ENCODE measurements at places on chromosomes 6 and 20.
A peak's percentile ranks its signal among the peaks of the same experiment; 100 is the strongest.

DNA sequence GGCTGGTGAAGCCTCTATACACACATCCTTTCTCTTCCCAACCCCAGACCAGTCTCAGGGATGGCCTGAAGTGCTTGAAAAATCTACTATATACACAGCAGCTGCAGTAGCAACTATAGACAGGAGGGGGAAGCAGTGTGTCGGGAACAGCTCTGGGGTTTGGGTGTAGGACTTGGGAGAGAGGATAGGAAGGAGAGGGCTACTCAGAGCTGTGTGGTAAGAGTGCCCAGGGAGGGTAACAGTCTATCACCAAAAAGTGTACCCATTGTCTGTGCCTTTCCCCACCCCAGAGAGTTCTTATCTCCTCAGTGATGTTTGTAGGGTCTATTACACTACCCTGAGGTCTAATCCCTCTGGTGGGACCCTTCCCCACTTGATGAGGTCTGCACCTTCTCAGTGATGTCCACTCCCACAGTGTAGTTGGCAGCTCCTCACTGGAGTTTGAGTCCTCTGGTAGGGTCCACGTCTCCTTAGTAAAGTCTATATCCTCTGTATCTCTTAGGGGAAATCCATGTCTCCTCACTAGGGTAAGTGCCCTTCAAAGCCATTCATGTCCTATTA lies 1.5 kb upstream of the GGT7 start:
- DNase-seq = peak; percentile 99

GRCh38 chr20:31708736-31709534 lies 13.7 kb downstream of the BCL2L1 start:
- DNase-seq = no peak

DNA sequence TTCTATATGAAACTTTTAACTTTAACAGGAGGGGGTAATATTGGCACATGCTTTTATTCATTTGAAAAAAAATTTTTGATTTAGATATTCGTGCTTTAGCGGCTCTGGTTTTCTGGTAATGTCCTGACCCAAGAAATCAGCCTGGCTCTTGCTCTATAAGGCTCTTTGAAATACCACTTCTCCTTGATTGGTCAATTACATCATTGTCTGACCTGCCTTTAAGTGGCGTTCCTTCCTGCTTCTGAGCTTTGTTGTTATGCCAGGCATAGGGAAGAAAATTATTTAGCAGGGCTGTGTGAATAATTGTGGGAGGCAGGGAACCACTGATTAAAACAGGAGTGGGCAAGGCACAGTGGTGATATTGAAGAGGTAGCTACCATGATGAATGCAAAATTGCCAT lies 3.9 kb downstream of the RNF144B start:
- no peak for DNase-seq

- no peak for DNase-seq
Measured at GRCh38 chr6:128068119-128068479, 167.2 kb upstream of the THEMIS start.

DNA sequence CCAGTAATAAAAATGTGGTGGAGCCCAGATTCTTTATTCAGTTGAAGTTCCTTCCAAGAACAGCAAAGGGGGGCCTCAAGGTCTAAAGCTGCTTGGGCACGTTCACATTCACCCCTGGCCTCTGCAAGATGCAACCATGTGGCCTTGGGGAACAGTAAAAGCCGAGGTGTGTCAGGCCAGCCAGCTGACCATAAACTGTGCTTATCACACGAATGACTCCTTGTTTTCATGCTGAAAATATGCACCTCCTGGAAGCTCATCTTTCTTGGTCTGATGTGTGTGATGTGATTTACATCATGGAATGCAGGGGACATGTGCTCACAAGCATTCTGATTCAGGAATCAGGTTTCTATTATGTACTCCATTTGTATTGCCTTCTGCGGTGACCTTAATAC lies 211.6 kb upstream of the MARCKS start:
- no peak for DNase-seq

- DNase-seq = peak; percentile 38
Measured at GRCh38 chr20:50980851-50981713, 22.5 kb downstream of the MOCS3 start.

- no peak for DNase-seq
Measured at GRCh38 chr6:134410541-134410940, 92.6 kb upstream of the SGK1 start.

GRCh38 chr6:10146715-10147451 lies 268.0 kb downstream of the TFAP2A start:
- peak; percentile 61 for DNase-seq

DNA sequence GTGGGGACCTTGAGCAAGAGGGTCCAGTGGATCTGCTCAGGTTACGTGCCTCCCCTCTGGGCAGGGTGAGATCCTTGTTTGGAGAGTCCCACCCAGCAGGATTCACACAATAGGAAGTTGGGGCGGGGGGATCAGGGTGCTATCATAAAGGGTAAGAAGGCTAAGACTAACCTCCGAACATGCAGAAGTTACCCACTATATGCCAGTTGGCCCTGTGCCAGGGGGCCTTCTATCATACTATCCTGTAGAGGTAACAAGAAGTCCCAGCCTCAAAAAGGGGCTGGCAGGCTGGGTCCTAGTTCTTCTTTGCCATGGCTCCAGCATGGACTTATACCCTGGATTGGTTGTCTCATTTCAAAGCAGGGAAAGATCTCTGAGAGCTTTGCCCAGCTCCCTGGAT lies 94.1 kb downstream of the CDH26 start:
- DNase-seq = no peak

- DNase-seq = no peak
Measured at GRCh38 chr6:30315156-30315555, 11.6 kb upstream of the TRIM39 start.

GRCh38 chr6:45959534-45960145 lies 56.0 kb downstream of the CLIC5 start:
- no peak for DNase-seq

GRCh38 chr6:119672725-119673124 lies 323.2 kb upstream of the MAN1A1 start:
- no peak for DNase-seq

DNA sequence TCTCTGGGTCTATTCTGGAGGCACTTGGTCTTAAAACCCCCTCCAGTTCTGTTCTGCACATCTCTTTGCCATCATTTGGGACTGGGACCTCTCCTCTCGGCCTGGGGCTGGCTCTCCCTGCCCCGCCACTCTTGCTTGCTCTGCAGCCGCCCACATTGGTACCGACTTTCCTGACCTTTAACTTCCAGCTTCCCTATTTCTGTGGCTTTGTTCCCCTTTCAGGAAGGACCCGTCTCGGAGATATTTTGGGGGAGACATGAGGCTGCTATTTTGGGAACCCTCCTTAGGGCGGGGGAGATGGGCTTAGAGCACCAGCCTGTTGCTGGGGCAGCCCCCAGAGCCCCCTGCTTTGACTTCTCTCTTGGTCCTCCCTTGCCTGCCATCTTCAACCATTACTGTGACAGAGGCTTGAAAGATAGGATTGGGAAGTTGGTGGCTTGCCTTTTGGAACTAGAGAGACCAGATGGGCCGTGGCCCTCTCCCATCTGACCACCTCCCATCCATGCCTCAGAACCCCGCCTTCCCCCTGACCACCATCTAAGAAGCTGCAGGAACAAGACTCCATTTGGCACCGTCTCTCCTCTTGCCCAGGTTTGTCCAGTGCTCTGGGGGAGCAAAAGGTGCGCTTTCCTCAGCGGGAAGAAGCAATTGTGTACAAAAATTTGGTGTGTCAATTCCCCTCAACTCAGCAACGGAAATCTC lies 914 bp downstream of the TREM2 start:
- DNase-seq = no peak

- DNase-seq = no peak
Measured at GRCh38 chr20:41526327-41526726, 91.8 kb downstream of the CHD6 start.

DNA sequence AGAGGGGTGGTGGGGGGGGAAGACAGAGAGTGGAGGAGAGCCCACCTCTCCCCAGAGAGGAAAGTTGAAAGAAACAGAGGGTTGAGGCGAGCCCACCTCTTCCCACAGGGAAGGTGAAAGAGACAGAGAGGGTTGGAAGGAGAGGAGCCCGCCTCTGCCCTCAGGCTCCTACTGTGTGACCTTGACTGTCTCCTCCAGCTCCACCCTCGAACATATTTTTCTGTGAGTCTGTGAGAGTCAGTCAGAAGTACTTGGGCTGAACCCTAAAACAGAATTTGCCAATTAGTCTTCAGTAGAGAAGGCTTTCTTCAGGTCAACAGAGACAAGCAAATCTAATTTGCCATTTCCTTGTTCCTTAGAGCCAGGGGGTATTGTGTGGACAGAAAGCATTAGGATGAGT lies 153.7 kb upstream of the SNX9 start:
- no peak for DNase-seq

DNA sequence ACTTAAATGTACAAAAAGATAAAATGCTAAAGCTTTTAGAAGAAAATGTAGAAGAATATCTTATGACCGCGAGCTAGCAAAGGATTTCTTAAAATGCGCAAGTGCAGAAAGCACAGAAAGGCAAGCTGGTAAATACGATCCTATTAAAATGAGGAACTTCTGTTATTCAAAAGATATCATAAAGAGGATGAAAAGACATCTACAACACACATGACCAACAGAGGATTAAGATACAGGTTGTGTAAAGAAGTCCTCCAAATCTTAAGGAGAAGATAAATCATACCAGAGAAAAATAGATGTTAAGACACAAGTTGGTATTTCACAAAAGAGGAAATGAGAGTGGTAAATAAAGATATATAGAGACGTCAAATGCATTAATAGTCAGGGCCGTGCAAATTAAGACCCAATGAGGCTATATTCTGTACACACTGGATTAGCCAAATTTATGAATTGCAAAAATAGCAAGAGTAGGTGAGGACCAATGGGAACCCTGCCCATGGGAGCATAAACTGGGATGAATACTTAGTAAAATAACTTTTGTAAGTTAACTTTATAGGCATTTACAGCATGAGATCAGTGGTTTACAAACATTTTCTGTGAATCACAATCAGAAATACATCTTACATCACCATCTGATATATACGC lies 23.0 kb downstream of the APCDD1L start:
- DNase-seq = no peak

- DNase-seq = no peak
Measured at GRCh38 chr20:1165521-1165920, 19.3 kb downstream of the TMEM74B start.

DNA sequence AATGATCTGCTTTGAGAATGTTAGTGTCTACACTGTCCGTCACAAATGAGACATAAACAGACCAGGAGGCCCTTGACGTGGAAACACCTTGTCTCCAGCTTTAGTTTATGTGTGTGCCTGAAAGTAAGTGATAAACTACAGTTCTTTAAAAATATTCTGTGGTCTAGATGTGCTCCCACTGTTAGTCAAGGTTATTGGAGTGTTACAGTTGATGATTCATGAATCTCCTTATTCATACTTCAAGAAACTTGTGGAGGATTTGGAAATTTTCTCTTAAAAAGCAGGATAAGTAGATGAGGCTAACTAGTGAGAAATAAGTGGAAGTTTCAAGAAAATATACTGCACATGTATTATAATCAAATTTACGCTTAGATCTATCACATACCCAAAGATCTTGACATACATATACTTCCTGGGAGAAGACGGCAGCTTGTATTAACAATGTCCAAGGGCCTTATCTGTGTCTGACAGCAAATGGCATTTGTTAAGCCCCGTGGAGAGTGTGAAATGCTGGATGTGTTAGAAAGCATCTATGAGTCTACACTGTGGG lies 90.5 kb upstream of the MBOAT1 start:
- no peak for DNase-seq

DNA sequence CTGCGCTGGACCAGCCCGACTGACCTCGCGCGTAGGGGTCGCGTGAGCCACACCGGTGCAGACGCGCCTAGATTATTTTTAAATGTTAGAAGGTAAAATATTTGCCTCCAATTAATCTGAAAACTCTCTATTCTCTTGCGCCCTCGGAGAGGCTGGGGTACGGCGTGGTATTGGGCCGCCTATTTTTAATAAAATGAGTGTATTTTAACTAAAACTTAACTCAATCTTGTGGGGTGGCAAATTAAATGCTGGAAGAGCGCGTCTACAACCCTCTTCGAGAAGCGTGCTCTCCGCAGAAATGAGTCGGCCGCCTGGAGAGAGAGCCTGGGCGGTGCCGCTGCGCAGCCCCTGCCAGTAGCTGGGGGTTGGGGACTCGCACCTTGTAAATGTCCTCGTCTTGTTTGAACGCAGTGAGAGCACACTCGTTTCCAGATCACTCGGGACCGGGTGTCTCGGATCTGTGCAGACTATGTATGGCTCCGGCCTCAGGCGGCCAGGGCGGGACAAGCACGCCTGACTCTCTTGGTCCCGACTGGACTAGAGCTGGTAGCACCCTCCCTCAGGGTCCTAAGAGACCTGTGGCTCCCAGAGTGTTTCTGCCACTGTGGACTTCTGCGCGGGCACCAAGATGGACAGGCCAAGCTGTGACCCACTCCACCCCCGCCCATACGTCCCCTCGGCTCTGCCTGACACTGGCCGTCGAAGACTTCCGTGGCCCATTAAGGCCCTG lies 2.0 kb upstream of the MAFB start:
- DNase-seq = no peak

- no peak for DNase-seq
Measured at GRCh38 chr20:59666586-59666985, 62.2 kb downstream of the PHACTR3 start.

DNA sequence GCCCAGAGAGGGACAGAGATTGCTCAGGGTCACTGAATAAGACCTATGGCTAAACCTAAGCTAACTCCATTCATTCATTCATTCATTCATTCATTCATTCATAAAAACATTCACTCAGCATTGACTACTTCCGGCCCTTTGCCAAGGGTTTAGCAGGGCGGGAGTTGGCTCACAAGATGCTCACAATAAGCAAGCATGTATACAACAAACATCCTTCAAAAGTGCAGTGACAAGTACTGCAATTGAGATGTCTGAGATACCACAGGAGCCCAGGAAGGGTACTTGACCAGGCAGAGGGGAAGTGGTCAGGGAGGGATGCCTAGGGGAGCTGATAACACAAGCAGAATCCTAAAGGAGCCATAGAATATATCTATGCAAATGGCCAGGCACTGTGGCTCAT lies 18.2 kb upstream of the KIAA1755 start:
- DNase-seq = no peak

DNA sequence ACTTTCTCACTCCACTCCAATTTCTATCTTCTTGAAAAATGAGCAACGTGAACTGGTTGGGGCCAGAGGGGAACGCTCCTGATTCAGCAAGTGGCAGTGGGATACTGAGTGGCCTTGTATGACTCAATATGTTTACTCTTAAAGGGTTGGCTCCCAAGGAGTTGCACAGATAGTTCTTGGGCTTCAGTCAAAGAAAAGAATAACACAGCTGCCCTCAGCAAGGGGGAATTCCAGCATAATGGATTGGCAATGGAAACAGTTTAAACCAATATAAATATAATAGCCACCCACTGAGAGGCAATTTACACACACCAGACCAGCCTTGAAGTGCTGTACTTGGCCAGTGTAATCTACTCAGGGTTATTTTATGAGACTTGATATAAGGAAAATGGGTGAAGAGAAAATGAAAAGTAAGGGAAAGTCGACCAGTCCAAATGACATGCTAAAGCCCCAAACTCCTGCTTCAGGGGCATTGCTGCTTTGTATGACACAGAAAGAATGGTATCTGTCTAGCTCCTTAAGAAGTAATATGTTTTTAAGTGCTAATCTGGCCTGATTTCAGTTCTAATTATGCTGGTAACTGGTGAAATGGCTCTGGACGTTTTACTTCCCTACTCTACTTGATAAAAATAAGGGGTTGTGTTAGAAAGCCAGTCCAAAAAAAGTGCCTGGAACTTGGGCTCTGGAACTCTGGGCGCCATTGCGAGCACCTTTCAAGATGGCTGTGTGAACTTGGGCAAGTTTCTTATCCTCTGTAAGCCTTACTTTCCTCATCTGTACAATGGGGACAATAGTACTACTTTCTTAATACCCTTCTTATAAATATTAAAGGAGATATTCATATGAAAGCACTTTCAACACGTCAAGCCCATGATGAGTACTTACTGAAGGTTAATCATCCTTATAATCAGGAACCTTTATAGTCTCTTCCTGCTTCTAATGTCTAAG lies 712.9 kb upstream of the MAP3K7 start:
- DNase-seq = no peak

Data from SW 1271 (cell line).